ENCODE measurements at places on chromosomes 7 and 10.

DNA sequence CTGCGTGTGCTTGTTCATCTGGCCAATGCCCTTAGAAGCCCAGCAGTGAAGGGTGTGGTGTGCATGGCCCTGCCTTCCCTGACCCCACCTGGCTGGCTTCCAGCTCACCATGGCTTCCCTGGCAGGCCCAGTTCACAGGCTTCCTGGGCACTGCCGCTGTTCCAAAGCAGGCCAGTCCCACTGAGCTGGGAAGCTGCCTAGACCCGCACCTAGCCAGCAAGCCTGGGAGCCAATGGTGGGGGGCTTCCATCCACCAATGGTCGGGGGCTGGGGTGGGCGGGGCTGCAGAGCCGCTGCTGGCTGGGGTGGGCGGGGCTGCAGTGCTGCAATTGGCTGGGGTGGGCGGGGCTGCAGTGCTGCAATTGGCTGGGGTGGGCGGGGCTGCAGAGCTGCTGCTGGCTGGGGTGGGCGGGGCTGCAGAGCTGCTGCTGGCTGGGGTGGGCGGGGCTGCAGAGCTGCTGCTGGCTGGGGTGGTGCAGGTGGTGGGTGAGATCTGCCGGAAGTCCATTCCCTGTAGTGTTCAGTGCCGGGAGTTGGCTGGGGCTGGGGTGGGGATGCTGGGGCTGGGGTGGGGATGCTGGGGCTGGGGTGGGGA is 12.4 kb downstream of the CALY start:
- no peak for DNase-seq

DNA sequence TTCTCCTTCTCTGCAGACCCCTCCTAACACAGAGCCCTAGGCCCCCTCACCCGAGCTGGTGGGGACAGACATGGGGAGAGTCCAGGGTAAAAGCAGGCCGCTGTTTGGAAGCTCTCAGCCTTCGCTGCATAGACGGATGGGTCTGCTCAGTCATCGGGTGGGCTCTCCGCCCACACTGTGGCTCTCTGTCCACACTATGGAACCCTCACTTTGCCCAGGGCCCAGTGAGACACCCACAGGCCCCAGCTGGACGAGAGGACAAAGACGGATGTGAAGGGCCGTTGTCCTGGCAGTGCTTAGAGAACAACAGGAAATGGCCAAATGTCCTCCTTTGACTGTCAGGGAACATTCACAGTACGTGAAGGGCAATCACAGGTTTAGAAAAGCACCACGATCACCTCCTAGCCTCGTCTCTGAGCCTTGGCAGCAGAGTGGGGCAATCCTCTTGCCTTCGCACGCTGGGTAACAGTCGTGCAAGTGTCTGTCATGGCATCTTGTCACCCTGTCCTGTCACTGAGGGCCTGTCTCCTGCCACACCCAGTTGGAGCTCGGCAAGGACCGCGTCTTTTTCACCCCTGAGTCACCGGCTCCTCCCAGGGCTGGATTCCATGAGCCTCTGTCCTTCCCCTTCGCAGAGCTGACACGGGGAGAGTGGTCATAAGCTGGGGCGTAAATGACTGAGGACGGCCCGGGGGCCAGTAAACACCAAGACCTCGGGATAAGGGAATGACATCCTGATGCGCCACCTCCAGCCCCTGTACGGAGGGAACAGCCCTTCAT is 80.6 kb downstream of the PRKAG2 start:
- no peak for DNase-seq

DNA sequence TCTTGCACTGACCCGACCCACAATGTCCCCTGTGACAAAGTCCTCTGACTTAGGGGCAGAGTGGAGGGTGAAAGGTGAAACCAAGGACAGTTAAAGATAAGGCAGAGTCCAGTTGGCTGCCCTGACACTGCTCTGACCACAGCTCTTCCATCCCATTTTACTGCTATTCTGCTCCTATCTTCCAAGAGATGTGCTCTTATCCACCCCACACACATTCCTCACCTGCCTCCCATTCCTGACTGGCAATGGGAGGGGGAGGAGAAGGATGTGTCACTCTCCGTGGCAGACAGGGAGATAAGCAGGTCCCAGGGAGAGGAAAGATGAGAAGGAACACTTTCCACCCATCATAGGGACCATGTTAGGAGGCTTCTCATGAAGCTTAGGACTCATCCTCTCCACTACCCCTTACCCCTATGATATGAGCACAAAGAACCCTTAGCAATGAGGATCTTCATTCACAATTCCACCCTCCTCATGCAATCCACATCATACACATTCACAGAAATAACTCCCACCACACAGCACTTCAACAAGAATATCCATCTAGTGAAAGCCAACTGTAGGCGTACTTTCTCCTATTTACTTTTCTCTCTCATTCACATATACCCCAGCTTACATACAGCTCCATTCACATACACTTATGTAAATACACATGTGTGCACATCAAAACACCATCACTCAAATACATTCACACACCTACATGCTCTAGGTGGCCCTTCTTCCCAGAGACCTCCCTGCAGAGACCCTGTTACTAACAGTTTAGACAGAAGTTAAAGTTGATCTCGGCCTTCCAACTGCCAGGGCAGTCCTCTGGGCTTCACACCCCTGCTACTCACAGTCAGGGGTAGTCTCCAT is 6.6 kb downstream of the SYNPO2L start:
- no peak for DNase-seq

GRCh38 chr7:28573651-28574301 is 161.5 kb downstream of the CREB5 start:
- no peak for DNase-seq

DNA sequence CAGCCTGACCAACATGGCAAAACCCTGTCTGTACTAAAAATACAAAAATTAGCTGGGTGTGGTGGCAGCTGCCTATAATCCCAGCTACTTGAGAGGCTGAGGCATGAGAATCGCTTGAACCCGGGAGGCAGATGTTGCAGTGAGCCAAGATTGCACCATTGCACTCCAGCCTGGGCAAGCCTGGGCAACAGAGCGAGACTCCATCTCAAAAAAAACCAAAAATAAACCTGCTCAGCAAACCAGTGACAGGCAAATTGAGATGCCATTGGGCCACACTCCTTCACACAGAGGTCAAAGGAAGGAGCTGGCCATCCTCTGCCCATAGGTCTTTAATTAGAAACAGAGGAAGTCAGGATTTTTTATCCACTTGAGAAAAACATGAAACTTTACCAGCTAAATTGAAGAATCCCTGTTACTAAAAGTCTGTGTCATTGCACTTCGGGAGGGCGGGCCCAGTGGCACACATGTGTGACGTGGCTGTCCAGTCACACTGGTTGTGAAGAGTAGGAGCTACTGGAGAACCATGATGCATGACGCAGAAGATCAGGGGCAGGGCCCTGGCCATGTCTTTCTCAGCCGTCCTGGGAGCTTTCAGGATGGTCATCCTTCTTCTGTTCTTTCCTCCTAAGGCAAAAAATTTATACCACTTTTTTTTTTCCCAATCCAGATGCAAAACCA is 118.3 kb upstream of the ZNF438 start:
- no peak for DNase-seq

DNA sequence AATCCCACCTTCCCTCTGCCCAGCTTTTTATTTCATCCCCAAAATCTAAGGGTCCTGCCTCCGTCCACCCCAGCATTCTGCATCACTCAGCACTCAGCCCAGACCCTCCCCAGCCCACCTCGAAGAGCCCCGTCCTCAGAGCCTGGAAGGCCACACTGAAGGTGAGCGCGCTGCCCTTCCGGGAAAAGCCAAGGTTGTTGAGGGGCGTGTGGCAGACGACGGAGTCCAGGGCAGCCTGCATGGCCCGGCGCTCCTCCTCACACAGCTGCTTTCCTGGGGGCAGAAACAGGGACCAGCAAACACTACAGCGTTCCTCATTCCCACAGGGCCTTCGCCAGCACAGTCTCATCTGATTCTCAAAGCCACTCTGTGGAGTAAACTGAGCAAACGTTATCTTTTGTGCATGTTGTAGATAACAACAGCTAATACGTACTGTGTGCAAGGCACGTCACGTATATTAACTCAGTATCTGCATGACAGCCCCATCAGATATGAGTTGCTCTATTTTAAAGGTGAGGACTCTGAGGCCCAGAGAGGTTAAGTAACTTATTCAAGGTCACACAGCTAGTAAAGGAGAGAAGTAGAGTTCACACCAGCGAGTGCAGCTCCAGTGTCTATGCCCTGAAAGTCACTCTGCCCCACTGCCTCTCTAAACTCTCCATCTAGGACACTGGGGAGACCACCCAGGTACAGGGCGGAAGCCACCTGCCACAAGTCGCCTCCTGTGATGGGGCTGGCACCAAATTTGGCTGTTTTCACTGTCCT is 2.8 kb downstream of the TRAPPC14 start:
- DNase-seq, result no peak

DNA sequence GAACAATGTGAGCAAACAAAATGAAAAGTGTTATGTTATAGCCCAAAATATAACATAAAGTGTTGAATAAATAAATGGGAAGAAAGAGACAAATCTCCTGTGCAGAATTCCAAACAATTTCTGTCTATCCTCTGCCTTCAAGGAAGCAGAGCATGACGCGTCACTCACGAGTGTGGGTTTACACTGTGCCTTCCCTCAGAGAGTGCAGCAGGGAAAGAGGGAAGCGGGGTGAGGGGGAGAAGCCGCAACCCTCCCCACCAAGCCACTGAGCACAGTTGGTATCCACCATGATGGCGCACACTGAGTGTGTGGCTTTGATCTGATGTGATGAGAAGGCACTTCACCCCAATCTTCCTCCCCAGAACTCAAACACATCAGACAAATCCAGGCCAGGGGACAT is 74.8 kb downstream of the PTPRN2 start:
- no peak for DNase-seq

DNA sequence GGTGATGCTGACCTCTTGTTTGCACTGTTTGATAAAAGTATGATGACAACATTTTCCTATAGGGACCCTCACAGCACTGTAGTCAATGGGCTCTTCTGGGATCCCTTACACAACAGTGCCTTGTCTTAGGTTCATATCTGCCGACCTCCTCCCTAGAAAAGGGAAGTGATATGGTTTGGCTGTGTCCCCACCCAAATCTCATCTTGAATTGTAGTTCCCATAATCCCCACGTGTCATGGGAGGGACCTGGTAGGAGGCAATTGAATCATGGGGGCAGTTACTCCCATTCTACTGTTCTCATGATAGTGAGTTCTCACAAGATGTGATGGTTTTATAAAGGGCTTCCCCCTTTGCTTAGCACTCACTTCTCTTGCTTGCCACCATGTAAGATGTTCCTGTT is 23.1 kb downstream of the ZC3HAV1 start:
- no peak for DNase-seq

DNA sequence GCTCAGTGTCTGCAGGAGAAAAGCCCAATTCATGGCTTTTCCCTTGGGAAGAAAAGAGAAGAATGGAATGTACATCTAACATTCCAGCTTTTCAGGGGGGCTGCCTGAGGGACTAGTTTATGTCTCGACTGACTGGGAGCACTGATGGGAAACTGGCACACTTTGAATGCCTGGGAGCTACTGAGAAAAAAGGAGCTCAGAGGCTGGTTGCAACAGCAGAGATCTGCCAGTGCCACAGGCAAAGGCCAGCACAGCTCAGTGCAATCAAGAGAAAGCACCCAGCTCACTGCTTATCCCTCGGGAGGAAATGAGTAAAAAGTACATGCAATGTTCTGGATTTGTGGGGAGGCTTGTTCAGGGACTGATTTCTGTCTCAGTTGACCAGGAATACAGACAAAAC is 226.2 kb downstream of the COBL start:
- DNase-seq, result no peak

DNA sequence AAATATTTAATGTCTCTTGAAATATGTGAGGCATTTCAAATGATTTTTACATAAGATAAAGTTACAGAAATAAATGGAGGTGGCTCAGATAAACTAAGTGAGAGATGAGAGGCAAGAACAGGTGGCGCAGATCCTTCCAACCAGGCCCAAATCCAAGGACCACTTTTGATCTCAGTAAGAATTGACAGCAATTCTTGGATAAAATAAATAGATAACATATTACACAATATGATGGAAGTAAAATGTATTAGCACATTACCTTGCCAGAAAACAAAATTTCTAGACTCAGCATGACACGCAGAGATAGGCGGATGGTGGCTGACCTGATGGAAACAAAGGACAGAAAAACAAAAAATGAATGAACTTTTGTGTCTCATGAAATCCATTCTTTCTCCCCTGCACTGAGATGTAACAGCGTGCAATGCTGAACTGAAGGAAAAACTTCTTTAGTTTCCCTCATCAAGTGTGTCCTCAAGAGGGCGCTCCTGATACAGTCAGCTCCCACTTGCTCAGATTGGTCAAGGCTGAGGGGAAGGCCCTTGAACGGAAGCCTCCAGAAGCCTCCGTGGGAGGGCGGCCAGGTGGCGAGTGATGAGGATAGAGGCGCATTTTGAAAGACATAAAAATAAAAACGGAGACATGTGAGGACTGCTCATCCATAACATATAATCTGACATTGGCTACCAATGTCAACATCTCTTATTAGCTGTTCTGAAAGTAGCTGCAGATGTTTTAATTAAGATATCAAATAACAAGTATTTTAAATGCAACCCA is 62.8 kb upstream of the GSDME start:
- peak; percentile 42 for DNase-seq

DNA sequence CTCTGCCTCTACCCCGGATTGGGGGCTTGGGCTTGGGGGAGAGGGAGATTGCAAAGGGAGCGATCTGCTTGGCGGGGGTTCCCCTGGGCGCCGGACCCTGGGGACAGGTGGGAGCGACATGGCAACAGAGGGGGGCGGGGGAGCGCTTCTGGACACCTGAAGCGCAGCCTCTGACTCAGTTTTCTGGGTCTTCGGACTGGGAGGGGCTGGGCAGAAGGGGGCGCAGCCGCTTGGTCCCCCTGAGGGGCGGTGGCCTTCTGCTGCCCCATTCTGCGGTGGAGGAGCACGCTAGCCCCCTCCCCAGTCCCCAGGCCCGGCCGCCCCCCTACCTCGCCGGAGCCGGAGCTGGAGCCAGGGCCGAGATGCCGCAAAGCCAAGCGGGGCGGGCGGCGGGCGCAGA is 380 bp downstream of the NAT16 start:
- no peak for DNase-seq

GRCh38 chr7:124152859-124153692 is 120.2 kb upstream of the TMEM229A start:
- DNase-seq, result no peak

DNA sequence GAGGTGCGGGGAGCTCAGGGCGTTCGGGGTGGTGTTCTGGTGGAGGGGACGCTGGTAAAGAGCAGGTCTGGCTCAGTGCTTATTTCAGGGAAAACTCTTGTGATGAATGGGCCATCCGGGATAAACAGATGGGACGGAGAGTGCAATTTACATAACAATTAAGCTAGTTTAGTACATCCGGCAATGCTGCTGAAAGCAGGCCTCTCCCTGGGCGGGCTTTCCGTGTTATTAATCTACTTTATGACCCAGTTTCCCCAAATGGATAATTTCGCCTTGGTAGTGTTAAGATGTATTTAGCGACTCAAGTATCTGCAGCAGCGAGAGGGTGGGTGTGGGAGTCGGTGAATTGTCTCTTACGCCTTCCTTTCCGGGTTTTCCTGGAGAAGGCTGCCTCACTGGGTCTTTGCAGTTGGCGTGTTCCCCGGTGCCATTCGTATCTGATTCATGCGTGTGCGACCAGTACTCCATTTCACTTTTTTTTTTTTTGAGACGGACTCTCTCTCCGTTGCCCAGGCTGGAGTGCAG is 25.2 kb downstream of the FOXK1 start:
- no peak for DNase-seq

- no peak for DNase-seq
These were observed 85.2 kb upstream of the GLCCI1 start for GRCh38 chr7:7883394-7883793.

All from activated naive CD8-positive, alpha-beta T cell treated with anti-CD3 and anti-CD28 coated beads, Interleukin-2, amount 50 U/mL, for 16 hours (primary cell).